ENCODE measurements at places on chromosomes 12 and 14. TPM values are rescaled to one million over a fixed set of nuclear protein-coding genes. Genes with fewer than 3 reads are reported as not detected.
A peak's percentile ranks its signal among the peaks of the same experiment; 100 is the strongest.

DNA sequence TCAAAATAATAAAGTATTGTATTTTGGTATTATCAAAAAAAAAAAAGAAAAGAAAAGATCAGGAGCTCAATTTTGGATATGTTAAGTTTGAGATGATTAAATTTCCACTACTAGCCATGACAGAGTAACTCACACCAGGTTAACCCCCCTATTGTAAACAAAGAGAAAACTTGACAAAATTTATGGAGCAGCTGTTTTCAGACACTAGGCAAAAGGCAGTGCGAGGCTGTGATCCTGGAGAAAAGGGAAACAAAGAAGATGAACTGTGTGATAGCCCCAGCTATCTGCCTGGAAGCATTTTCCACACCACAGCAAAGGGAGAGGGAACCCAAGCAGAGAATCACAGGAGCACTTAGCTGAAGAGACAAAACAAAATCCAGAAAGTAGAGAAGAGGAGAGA lies 145.0 kb downstream of the KIF21A start:
- no peak for DNase-seq

GRCh38 chr12:68040450-68041075 lies 51.3 kb downstream of the IFNG-AS1 start:
- DNase-seq: peak; percentile 76

SIX6 gene
- not detected for total RNA-seq

- DNase-seq: no peak
Observed at GRCh38 chr12:115008929-115009328, 325.0 kb upstream of the TBX3 start.

- no peak for DNase-seq
Observed at GRCh38 chr14:103404920-103405319, 19.7 kb downstream of the MARK3 start.

FOXG1 gene
- not detected for total RNA-seq

DNA sequence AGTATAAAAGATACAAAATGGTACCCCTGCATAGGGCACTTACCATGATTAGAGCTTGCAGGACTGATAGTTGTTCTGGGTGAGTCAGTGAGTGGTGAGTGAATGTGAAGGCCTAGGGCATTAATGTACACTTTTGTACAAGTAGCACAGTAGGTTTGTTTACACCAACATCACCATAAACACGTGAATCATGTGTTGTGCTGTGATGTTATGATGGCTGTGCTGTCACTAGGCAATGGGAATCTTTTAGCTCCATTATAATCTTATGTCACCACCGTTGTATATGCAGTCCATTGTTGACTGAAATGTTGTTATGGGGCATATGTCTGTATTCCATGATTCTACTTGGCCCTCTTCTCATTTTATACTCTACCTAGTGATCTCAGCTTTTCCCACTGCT lies 11.8 kb downstream of the NUBPL start:
- DNase-seq: no peak

DNA sequence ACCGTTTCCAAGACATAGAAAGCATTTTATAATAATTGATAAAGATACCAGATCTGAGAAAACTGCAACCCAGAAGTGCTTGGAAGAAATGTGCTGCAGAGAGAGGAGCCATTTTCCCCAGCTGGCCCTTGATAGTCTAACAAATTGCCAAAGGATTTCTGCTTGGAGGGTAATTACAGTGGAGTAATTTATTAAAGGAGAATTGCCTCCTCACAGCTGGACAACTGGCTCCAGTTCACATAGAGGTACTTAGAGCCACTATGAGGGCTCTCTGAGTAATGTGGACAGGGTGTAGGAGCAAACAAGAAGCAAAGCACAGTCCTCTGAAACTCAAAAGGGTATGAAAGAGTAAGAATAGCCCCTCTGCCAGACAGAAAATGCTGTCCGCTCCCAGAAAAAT lies 335.6 kb downstream of the SYT1 start:
- DNase-seq: no peak

GRCh38 chr12:81615026-81615588 lies 144.0 kb downstream of the PPFIA2 start:
- no peak for DNase-seq
